ENCODE measurements at places on chromosomes 2 and 18. TPM values are rescaled to one million over a fixed set of nuclear protein-coding genes. Genes with fewer than 3 reads are reported as not detected.

Gene B4GALT6
- total RNA-seq: 10.3 TPM

Gene DYNAP
- total RNA-seq: not detected

Gene ITPRIPL1
- total RNA-seq: 4.7 TPM

Gene AMER3
- total RNA-seq: 45.4 TPM

Gene SCYGR4
- not detected for total RNA-seq

Gene GPATCH11
- 16.3 TPM for total RNA-seq

Gene RTP5
- 3.1 TPM for total RNA-seq

Gene OBSL1
- total RNA-seq: 79.5 TPM

Gene IL1R2
- not detected for total RNA-seq

Gene GRHL1
- 5.9 TPM for total RNA-seq

Gene GPR35
- total RNA-seq: 2.5 TPM

Gene PAIP2B
- total RNA-seq: 14.1 TPM

Gene REG3G
- total RNA-seq: not detected

Gene ALPP
- not detected for total RNA-seq

Gene DAW1
- 2.5 TPM for total RNA-seq

Gene PARD6G
- 11.6 TPM for total RNA-seq

Gene CYBRD1
- 5.6 TPM for total RNA-seq

Gene CAVIN2
- total RNA-seq: 2.2 TPM

Gene CROCC2
- under 0.01 TPM for total RNA-seq

Gene GAL3ST2
- total RNA-seq: 1.3 TPM

Gene MROH2A
- total RNA-seq: not detected

Gene SERPINB4
- total RNA-seq: not detected

Gene GPR155
- total RNA-seq: 11.6 TPM

Gene SERPINB11
- total RNA-seq: not detected

Gene ALPI
- total RNA-seq: not detected

Gene KCNE4
- 0.94 TPM for total RNA-seq

Gene BOLL
- not detected for total RNA-seq

Gene CXCR1
- 0.31 TPM for total RNA-seq

Gene UGT1A10
- not detected for total RNA-seq

Gene SLC39A6
- total RNA-seq: 200 TPM

Gene NMS
- not detected for total RNA-seq

Gene CERKL
- total RNA-seq: 1.3 TPM

Gene OSBPL6
- total RNA-seq: 34.4 TPM

Gene PAX8
- 0.31 TPM for total RNA-seq

Gene PDE1A
- total RNA-seq: 51.0 TPM

Gene GPAT2
- 3.1 TPM for total RNA-seq

Gene ASAP2
- total RNA-seq: 72.6 TPM

Gene EVX2
- not detected for total RNA-seq

Gene LAMA1
- total RNA-seq: 26.0 TPM

Gene SP9
- 20.0 TPM for total RNA-seq

Gene NR4A2
- total RNA-seq: 12.2 TPM

Gene CCDC85A
- 34.4 TPM for total RNA-seq

Gene DNAH6
- total RNA-seq: 10.6 TPM

Gene GPR39
- total RNA-seq: 10.0 TPM

Gene CFAP221
- 11.3 TPM for total RNA-seq

Gene UGT1A3
- not detected for total RNA-seq

Gene CDK5R2
- 11.9 TPM for total RNA-seq

Gene ASIC4
- 4.1 TPM for total RNA-seq

Gene REG1B
- total RNA-seq: not detected

Gene TTN
- 6.3 TPM for total RNA-seq

Gene CHRND
- total RNA-seq: not detected

Gene ABCA12
- 0.63 TPM for total RNA-seq

Gene ATP5F1A
- 649 TPM for total RNA-seq
